Activated CD4-positive, alpha-beta T cell treated with anti-CD3 and anti-CD28 coated beads for 36 hours (primary cell): ENCODE measurements at places on chromosomes 12 and 14. TPM values are rescaled to one million over a fixed set of nuclear protein-coding genes. Genes with fewer than 3 reads are reported as not detected.
A peak's percentile ranks its signal among the peaks of the same experiment; 100 is the strongest.

AMN gene
- total RNA-seq = 0.53 TPM

- peak; percentile 77 for DNase-seq
These were observed 3.9 kb downstream of the DDN start for GRCh38 chr12:48995086-48995879.

DNA sequence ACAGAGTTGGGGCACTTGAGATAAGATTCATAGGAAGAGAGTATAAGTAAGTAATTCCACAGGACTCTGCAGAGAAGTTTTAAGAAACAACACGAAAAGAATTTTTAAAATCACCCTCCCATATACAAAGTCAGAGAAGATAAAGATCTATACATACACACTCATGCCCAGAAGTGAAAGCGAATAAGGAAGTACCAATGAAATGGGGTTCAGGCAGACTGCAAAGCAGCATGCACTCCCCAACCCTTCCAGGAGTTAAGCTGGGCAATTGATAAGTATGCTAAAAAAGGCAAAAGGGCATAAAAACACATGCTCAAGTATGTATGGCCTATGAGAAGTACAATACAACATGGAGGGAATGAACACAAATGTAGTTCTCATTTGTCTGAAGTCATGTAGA, 246.2 kb upstream of the GRIP1 start:
- no peak for DNase-seq

GRCh38 chr14:72715215-72715849, 178.6 kb downstream of the DPF3 start:
- DNase-seq = no peak

DNA sequence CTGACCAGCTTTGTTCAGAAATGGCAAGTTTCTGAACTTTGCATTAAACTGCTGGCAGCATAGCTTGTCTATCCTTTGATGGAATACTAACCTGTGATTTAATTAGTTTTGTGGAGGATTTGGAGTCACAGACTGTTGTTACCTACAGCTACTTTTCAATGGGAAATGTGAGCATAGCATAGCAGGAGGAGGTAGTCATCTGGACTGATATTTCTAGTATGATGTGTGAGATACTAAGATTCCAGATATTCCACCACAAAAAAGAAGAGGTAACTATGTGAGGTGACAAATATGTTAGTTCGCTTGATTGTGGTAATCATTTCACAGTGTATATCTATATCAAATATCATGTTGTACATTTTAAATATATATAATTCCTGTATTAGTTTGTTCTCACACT, 833.0 kb downstream of the SLC6A15 start:
- DNase-seq = no peak
